ENCODE measurements at places on chromosomes 16 and 17.
A peak's percentile ranks its signal among the peaks of the same experiment; 100 is the strongest.

GRCh38 chr16:88705076-88705684 lies 1.0 kb downstream of the RNF166 start:
- no peak for DNase-seq

- DNase-seq = no peak
Observed at GRCh38 chr17:46182961-46183360, 10.3 kb downstream of the KANSL1 start.

- no peak for DNase-seq
Observed at GRCh38 chr16:2154533-2155090, 970 bp upstream of the TRAF7 start.

GRCh38 chr17:14089179-14089578 lies 19.9 kb downstream of the COX10 start:
- DNase-seq = no peak

DNA sequence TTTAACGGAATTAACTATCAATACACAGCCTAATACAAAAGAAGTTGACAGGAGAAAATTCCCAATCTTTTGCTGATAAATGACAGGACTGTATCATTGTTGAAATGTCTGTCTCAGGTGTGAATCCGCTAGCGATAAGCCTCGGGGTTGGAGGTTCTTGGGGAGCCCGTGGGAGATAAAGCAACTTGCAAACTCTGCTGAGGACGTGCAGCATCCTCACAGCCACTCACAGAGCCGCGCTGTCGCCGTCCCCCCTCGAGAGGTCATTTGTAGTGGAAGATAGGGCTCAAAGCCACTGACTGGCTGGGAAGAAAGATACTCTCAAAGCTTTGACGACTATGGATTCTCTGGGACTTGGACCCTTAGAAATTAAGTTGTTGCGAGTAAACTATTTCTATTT lies 17.0 kb downstream of the MAP1LC3B start:
- DNase-seq = peak; percentile 12

DNA sequence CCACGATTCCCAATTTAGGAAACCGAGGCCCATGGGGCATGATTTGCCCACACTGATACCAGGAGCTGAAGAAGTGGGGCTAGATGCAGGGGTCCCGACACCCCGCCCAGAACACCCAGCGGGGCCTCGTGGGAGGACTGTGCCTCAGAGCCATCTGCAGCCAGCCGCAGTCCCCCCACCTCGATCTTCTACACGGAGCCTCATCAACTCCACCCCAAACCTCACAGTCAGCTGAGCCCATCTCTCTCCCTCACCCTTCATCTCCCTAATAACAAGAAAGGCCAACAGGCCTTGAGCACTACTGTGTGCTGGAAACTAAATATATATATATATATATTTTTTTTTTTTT lies 4.2 kb downstream of the ITGAE start:
- DNase-seq = no peak
